ENCODE measurements at places on chromosomes 6 and 20.

- DNase-seq = no peak
Measured at GRCh38 chr20:19298652-19299051, 86.2 kb downstream of the SLC24A3 start.

GRCh38 chr20:41540459-41540858 lies 77.7 kb downstream of the CHD6 start:
- DNase-seq = no peak

GRCh38 chr20:63167026-63167917 lies 48.7 kb downstream of the YTHDF1 start:
- peak; percentile 37 for DNase-seq

DNA sequence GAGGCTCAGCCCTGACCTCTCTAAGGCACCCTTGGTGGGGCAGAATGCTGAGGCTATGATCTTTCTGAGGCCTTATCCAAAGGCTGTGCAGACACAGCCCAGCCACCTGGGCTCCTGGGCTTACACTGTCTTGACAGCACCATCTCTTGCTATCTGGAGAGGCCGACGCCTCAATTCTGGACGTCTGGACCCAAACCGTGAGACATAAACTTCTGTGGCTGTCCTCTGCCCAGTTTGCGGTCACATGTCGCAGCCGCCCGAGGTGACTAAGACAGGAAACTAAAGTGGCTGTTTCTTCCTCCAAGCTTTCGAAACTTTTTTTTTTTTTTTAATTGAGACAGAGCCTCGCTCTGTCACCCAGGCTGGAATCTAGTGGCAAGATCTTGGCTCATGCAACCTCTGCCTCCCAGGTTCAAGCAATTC lies 49.3 kb downstream of the PRR18 start:
- DNase-seq = no peak

GRCh38 chr6:28985462-28986164 lies 19.5 kb downstream of the ZNF311 start:
- peak; percentile 81 for DNase-seq

- no peak for DNase-seq
Measured at GRCh38 chr6:54307439-54307910, 766 bp upstream of the TINAG start.

GRCh38 chr6:70151616-70152015 lies 151.3 kb downstream of the COL9A1 start:
- no peak for DNase-seq

GRCh38 chr20:47150403-47151152 lies 205.9 kb downstream of the ZMYND8 start:
- peak; percentile 53 for DNase-seq

DNA sequence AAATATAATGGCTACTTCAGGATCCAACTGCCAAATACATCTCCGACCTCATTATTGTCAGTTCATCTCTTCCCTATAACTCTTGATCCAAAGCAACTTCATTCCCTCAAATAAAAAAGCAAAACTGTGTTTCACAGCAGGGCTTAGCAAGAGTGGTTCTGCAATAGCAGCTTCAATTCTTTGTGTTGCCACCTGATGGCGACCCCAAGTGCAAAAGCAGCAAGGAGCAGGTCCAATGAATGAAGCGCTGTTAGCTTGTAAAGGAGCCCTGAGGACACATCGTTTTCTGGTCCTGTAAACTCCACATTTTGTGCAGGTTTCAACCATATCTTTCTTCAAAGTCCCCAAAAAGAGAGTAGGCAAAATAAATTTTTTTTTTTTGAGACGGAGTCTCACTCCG lies 19.6 kb downstream of the RTN4IP1 start:
- no peak for DNase-seq
